ENCODE measurements at places on chromosomes 13 and 19.

GRCh38 chr13:69597088-69597487 lies 510.5 kb upstream of the ATXN8OS start:
- DNase-seq, result no peak

- no peak for DNase-seq
Observed at GRCh38 chr19:44596428-44597130, 16.8 kb upstream of the IGSF23 start.

- DNase-seq, result no peak
Observed at GRCh38 chr19:53328967-53329366, 4.6 kb upstream of the ZNF845 start.

DNA sequence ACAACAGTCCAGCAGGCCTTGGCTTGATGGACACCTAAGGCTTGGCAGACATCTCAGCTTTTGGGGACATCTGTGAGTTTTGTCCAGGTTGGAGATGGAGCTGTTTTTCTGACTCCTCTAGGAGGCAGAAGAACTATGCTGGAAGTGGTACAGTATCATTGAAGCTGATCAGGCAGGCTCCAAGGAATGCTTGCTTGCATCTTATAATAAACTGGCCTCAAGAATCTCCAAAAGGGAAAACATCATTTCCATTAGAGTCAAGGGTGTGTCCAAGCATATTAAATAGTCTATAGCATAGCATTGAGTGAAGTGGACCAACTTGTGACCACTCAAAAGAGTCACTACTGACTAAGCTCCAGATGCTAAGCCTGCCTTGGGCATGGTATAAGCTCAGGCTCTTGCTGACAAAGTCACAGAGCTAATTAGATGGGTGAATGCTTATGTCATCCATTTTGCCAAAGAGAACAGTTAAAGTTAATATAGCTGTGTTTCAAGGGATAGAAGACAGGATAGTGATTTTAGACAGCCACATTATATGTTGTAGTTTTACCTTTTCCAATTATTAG lies 216.0 kb downstream of the DNAJC15 start:
- peak; percentile 14 for DNase-seq

GRCh38 chr13:109163037-109163379 lies 533.6 kb downstream of the MYO16 start:
- no peak for DNase-seq

GRCh38 chr13:44093607-44094564 lies 214.2 kb downstream of the LACC1 start:
- DNase-seq, result no peak

DNA sequence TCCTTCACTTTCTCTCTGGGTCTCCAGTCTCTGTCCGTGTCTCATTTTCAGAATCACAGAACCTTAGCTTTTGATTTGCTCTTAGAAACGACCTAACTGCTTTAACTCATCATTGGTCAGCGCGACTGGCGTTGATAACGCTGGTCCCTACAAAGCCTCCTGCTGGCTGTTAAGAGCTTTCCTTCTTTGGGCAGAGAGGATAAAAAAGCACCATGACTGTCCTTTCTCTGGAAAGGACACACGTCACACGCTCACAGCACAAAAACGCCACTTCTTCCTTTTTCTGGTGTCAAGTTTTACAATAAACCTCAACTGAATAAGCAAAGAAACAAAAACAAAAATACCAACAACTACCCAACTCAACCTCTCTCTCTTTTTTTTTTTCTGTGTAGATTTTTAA lies 1.7 kb upstream of the KLK12 start:
- DNase-seq, result no peak

DNA sequence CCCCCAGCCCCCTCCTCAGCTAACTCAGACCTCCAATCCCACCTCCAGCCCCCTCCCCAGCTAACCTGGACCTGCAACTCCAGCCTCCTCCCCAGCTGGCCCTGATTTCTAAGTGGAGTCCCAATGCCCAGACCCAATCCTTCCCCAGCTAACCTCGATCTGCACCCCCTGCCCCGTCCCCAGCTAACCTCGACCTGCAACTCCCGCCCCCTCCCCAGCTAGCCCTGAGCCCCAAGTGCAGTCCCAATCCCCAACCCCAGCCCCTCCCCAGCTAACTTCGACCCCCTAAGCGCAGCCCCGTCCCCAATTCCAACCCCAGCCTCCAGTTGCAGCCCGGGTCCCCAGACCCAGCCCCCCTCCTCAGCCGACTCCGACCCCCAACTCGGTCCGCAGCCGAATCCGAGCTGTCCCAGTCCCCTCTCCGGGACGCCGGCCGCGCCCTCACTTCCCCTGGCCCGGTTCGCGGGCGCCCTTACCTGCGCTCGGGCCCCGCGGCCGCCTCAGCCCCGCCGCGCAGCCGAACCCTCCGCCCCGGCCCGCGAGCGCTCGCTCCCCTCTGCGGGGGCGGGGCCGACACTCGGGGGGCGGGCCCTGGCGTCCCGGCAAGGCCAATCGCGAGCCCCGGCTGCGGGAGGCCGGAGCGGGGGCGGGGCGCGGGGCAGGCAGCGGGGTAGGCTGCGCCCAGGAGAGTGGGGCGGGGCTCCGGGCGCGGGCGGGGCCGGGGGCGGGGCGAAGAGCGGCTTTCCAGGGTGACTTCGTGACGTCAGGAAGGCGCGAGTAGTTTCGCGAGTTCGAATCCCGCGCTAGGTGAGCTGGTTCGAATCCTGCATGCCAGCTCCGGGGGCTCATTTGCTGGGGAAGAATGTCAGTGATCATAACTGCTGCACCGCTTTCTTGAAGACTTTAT lies at the start of gene GNG7:
Gene GNG7, minus strand, starts transcription at position 525 of the 907 bp plus-strand sequence. CDS start 182,006 bp downstream, outside the sequence.
- DNase-seq, result no peak

DNA sequence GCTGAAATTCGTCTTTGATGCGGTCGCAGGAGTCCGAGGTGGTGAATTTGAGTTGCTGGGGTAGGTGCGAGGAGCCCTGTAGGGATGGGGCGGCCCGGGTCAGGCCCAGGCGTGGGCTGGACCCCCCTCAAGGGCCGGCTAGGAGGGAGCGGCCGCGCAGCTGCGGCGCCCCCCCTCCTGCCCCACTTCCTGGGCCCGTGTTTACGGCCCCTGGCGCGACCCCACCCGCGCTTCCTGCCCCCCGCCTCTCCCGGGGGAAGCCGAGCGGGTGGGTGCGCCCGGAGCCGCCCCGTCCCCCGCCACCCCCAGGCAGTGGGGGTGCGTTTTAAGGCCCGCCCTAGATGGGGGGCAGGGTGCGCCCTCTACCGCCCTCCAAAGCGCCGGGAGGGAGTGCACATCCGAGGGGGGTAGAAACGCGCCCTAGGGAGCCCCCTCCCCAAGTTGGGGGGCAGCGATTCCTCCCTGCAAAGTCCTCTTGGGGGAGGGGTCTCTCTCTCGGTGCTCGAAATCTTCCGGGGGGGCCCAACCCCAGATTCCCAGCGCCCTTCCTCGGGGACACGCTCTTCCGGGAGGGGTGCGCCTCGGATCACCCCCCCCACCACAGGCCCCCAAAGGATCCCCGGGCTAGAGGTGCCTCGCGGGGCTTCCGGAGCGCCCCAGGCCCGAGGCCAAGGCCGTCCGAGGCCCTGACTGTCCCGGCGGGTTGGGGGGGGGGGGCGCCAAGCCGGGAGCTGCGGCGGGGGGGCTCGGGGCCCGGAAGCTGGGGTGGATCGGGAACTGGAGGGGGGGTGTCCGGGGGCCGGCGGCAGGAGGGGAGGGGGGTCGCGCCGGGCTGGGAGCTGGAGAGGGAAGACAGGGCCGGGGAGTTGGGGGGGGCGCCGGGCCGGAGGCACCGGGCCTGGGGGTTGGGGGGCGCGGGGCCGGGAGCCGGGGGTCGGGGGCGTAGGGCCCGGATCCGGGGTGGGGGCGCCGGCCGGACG lies 823 bp downstream of the TLE5 start:
- DNase-seq, result no peak

GRCh38 chr13:103515410-103515809 lies 449.2 kb upstream of the SLC10A2 start:
- no peak for DNase-seq

DNA sequence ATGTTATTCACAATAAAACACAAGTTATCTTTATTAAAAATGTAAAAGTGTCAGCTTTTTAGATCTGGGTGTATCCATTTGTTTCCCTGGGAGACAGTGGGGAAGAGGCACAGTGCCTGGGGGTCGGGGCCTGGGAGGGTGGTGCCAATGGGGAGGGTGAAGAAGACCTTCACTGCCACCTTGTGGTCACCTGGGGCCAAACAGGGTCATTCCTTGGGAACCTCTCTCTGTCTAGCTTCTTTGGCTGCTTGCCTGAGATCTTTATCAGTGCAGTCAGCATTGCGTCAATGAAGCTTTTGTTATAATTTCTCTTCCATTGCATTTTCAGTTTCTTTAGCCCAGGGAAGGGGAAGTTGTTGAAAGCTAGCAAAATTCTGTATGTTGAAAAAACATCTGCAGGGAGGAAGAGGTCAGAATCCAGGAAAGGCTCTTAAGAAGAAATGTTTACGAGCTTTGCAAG lies 39.1 kb downstream of the PCDH8 start:
- no peak for DNase-seq

DNA sequence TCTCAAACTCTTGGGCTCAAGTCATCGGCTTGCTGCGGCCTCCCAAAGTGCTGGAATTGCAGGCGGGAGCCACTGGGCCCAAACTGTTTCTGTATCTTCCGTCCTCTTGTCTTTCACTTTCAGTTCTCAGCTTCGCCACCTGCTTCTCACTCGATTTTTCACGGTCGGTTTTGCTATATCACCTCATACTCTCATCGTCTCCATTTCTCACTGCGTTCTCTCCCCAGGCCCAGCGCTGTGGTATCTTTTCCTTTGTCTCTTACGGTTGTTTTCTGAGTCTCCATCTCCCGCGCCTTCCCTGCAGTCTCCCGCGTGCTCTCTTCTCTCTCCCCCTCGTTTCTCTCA lies 14.9 kb downstream of the SSC5D start:
- DNase-seq, result no peak

GRCh38 chr13:33544308-33544707 lies 258.8 kb upstream of the STARD13 start:
- DNase-seq, result no peak

DNA sequence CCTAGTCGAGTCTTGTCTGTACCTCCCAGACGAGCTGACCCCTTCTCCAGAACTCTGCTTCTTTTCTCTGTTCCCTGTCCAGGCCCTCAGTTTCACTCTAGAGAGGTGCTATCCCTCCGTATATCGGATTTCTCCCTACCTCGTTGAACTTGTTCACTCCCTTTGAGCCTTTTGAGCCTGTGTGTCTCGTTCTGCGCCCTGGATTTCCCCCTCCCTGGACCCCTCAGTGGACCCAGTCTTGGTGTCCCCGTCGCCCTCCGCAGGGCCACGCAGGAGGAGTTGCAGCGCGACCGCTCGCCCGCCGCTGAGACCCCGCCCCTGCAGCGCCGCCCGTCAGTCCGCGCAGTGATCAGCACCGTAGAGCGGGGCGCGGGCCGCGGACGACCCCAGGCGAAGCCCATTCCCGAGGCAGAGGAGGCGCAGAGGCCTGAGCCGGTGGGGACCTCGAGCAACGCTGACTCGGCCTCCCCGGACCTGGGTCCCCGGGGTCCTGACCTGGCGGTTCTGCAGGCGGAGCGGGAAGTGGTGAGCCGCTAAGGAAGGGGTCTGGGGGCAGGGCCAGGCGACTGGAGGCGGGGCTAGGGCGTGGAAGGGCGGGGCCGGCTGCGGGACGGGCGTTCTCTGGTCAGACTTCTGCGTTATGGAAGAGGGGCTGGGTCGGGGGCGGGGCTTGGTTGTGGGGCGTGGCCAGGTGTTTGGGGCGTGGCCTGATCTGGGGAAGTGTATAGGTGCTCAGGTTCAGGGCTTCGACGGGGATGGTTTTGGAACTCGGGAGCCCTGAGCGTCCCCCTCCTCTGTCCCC lies 5.5 kb downstream of the EPS8L1 start:
- no peak for DNase-seq

DNA sequence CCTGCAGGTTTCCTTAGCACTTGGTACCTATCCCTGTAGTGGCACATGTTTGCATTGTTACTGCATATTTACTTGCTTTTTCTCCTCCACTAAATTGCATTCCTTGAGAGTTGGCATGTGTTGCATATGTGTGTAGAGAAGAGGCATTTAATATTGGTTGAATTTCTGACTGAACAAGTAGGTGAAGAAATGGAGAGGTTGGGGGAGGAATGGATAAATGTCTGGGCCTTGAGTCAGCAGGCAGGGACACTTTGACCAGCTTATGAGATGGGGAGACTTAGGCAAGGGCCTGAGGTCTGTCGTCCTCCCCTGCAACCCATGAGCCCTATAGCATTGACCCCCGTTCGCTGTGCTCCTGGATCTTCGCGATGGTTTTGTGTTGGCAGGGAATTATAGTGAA lies 2.0 kb upstream of the GPR18 start:
- DNase-seq, result no peak

GRCh38 chr13:107348925-107349324 lies 781.0 kb upstream of the ARGLU1 start:
- DNase-seq, result no peak
